Hepatocyte (in vitro differentiated cells): ENCODE measurements at places on chromosomes 5 and 9. TPM values are rescaled to one million over a fixed set of nuclear protein-coding genes. Genes with fewer than 3 reads are reported as not detected.

DNA sequence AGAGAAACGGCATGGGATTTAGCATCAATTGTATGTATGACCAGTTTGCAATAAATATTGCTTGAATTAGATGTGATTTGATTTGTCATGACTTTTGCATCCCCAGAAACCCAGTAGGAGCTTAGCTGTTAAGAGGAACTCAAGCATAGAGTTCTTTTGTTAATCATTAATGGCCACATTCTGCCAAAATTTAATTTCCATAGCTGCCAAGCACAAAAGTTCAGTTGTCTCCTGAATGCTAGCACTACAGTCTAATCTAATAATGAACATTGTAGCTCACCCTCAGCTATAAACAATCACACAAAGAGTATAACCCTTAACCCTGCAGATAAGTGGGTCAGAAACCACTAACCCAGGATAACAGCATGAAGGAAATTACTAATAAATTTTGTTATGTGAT is 169.8 kb upstream of the GRAMD2B start:
- DNase-seq, result no peak

GRCh38 chr9:87149799-87150198 is 202.5 kb upstream of the GAS1 start:
- no peak for DNase-seq

GRCh38 chr9:124077915-124078572 is 66.5 kb downstream of the LHX2 start:
- no peak for DNase-seq

GRCh38 chr9:120306561-120306960 is 273.4 kb downstream of the CDK5RAP2 start:
- DNase-seq, result no peak

KCNT1 gene
- total RNA-seq, result 0.40 TPM in 1 of 2 replicates, not detected in the other
